ENCODE measurements at places on chromosomes 16 and 17.
A peak's percentile ranks its signal among the peaks of the same experiment; 100 is the strongest.

GRCh38 chr16:80997964-80998620 is 8.6 kb downstream of the CMC2 start:
- no peak for DNase-seq

DNA sequence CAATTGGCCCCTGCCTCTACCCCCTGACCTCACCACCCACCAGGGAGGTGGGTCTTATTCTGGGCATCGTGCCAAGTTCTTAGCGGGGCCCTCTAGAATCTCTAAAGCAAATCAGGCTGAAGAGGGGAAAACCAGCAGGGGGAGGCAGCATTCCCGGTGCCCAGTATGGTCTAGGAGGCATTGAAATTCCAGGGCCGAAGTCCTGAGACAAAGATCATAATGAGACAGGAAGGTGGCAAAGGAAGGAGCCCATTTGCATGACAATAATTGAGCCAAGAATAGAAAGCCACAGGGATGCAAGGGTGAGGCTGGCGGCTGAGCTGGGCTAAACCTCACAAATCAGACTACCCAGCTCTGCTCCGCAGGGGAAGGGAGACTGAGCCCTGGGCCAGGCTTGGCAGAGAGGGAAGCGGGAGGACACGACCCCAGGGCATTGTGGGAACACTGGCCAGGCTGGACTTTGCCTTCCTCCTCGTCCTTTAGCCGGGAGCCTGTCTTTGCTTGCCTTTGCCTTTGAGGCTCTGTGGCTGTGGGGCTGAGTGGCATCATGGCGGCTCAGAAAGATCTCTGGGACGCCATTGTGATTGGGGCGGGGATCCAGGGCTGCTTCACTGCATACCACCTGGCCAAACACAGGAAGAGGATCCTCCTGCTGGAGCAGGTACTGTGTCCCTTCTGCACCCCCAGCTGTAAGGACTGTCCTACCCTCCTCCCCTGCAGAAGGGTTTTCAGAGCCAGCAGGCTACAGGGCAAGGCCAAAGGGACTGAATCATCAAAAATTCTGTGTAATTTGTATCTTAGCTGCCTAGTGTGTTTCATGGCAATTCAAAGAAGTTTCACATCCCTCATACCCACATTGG is at the start of gene PIPOX:
Gene PIPOX (plus strand): TSS at position 463 of the 860 bp plus-strand sequence. CDS start 85 bp downstream, at position 548.
- no peak for DNase-seq

DNA sequence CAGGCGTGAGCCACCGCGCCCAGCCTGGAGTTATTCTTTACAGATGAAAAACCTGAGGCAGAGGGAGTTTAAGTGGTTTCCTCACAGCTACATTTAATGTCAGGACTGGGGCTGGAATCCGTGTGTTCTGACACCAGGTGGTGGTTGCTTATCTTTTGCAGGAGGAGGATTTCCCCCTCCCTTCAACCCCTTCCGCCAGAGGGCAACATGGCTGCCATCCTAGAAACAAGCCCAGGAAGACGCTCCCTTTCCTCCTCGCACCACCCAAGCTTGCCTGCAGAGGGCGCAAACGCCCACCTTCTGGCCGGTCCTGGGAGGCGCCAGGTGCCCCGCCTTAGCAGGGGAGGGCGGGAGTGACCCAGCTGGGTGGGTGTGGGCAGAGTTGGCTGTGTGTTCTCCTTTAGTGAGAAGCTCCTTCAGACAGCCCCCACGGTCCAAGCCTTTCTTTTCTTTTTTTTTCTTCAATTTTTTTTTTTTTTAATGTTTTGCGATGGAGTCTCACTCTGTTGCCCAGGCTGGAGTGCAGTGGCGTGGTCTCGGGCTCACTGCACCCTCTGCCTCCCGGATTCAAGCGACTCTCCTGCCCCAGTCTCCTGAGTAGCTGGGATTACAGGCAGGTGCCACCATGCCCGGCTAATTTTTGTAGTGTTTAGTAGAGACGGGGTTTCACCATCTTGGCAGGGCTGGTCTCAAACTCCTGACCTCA is 9.9 kb upstream of the RAP1GAP2 start:
- peak; percentile 85 for DNase-seq

DNA sequence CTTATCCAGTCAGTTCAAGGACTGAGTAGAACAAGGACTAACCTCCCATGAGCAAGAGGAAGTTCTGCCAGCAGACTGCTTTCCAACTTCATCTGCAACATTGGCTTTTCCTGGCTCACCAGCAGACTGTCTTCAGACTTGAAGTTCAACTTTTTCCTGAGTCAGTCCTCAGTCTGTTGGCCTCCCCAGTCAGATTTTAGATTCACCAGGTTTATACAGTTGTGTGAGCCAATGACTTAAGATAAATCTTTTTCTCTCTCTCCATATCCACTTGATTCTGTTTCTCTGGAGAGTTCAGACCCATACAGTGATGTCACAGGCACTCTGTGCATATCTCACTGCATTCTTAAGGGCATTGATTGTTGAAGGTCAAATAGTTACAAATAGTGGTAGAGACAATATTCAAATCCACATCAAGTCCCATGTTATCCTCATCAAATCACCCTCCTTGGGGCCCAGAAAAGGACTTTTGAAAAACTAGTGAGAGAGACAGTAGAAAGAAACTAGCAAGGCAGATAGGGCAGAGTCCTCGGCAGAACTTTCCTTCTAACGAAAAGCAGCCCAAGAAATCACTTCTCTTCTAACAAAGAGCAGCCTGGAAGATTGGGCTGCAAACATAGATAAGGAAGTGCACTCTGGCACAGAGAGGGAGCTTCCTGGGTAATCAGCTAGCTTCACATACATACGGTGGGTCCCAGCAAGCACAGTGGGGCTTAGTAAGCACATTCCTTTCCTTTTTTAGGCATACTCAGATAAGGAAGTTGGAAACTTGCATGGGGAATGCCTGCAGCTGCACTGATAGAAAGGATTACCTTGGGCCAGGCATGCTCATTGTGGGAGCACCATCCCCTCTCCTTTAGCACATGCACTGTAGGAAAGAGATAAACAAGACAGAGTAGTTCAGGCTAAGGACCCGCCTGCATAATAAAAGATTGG is 132.3 kb upstream of the FAM20A start:
- no peak for DNase-seq

DNA sequence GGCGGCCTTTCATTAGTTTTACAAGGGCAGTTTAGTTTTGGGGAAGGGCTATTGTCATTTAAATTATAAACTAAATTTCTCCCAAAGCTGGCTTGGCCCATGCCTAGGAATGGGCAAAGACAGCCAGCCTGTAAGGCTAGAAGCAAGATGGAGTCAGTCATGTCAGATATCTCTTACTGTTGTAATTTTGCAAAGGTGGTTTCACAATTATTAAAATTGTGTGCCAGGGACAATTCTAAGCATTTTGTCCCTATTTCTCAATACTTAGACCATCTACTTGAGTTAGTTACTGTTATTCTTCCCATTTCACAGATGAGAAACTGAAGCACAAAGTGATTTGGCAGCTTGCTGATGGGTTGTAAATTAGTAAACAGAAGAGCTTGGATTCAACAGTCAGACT is 467.7 kb upstream of the GOT2 start:
- DNase-seq, result no peak

DNA sequence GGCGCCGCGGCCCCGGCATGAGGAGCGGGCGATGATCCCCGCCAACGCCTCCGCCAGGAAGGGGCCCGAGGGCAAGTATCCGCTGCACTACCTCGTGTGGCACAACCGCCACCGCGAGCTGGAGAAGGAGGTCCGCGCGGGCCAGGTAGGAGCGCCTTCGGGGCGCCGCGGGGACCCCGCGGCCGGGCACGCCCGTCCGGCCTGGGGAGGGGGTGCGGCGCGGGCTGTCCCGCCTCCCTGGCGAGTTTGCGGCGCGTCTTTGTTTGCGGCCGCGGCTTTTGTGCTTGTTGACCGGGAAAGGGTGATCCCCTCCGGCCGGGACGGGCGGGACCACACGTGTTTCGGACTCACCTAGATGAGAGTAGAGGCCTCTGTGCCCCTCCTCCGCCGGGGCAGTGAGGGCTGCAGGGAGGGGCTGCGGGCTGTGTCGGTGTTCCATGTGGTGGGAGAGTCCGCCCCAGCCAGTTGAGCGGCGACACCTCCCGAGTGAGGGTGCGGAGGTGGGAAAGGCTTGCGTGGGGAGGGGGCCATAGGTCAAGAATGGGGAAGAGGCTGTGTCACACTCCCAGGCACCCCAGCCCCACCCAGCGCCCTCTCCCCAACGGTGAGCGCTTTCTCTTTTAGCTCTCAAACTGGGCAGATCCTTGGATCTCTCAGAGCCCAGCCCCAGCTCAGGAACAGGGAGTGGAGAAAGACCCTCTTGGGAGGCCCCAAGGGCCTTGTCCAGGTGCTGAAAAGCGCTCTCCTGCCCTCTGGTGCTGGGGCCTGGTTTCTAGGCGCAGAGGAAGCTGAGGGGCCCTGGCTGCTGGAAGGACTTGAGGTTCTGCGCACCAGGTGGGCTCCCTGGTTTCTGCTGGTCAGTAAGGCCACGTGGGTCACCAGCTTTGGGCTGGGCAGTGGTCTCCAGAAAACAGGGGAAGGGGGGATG is 923 bp downstream of the ANKRD13B start:
- no peak for DNase-seq

- no peak for DNase-seq
Measured at GRCh38 chr17:36742267-36743000, 141.1 kb downstream of the MRM1 start.

DNA sequence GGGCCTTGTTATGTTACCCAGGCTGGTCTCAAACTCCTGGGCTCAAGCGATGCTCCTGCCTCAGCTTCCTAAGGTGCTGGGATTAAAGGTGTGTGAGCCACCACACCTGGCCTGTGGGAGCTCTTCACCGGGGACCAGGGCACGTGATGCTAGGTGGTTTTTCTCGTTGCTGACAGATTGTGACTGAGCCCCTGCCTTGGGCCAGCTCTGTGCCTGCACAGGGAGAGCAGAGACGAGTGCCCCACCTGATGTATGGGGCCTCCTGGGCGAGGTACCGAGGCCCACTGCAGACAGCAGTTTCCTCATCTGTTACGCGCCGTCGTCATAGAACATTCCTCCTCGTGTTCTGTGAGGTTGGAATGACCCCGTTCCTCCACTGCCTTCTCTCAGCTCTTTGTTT is 280.7 kb downstream of the CPPED1 start:
- DNase-seq, result no peak

DNA sequence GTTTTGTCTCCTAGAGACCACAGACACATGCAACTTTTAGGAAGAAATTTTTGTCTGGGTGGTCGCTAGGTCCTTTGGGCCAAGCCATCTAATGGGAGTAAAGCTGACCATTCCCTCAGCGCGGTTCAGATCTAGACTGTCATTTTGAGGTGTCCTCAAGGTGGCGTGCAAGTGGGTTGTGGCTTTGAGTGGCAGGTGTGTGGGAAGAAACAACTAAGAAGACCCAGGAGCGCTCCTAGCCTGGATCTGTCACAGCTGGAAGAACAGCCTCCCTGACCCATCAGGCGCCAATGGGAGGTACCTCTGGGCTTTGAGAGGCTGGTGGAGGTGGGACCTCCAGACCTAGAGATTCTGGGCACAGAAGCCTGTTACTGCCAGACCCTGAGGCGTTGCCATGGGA is 645.1 kb downstream of the KCNJ18 start:
- no peak for DNase-seq

DNA sequence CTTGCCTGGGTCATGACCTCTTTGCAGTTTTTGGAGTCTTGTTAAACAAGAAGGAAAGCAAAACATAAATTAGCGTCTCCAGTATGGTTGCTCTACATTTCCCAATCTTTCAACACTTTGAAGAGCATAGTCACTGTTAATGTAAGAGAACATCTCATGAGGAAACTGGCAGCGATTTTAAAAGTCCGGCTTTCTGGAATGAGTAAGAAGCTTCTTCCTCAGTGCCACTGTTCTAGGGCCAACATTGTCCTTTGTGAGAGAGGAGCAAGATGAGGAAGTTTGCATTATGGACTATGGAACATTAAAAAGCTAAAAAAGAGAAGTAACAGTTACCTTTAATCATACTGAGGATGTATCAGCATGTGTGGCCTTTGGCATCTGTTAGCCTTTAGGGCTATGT is 73.1 kb downstream of the WNT3 start:
- no peak for DNase-seq

DNA sequence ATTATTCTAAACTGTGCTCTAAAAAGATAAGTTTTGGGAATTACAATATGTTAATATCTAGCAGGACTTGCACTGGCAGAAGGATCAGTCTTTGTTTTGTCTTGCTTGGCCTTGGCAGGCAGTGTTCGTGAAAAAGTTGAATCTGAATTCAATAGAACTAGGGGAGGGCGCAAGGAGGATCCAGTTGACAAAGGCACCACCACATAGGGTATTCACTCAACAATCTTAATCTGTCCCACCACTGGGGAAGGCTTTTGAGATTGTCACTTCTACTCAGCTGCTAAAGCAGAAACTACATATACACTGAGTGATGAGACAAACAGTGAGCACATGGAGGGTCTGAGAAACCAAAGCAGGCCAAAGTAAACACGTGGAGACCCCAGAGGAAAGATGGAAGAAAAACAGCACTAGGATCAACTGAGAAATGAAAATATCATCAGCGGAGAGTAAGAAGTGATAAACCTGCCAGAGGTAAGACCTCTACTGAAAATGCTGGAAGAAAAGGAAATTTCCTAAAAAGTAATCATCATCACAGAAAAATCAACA is 2.4 kb downstream of the AMFR start:
- no peak for DNase-seq

DNA sequence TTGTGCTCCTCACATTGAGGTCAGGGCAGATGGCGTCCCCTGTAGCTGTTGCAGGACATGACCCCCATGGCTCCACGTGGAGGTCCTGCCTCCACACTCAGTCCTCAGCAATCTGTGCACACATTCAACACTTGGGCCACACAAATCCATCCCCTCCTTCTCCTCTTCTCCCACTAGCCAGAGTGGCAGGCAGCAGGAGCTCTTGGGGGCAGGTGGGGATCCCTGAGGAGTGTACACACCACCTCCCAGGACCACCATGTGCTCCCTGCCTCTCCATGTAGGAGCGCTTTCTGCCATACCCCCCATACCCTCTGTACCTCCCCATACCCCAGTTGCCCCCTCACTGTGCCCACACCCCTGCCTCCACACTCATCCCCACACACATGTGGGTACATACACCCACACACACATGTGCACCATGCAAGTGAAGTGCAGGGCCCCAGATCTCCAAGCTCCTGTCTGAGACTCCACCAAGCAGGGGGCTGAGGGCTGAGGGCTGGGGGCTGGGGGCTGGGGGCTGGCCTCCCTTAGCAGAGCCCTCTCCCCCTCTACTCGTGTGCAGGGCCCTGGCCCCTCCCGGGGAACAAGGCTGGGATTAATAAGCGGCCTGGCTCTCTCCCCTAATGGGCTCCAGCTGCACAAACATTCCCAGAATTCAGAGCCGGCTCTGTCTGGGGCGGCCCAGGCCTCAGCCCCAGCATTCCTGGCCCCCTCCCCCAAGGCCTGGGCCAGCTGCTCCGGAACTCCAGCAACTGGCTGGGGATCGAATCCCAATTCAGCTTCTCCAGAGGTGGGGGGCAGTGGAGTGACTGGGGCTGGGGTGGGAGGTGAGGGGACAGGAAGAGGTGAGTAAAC is 48.2 kb upstream of the MEIOC start:
- no peak for DNase-seq
